ENCODE measurements at places on chromosomes 11 and 22.
A peak's percentile ranks its signal among the peaks of the same experiment; 100 is the strongest.

- no peak for DNase-seq
Measured at GRCh38 chr22:42270176-42270509, 310 bp downstream of the TCF20 start.

GRCh38 chr11:93249459-93250220, 51.8 kb upstream of the SLC36A4 start:
- no peak for DNase-seq

- DNase-seq = no peak
Measured at GRCh38 chr22:20298110-20298802, 21.6 kb downstream of the DGCR6L start.

DNA sequence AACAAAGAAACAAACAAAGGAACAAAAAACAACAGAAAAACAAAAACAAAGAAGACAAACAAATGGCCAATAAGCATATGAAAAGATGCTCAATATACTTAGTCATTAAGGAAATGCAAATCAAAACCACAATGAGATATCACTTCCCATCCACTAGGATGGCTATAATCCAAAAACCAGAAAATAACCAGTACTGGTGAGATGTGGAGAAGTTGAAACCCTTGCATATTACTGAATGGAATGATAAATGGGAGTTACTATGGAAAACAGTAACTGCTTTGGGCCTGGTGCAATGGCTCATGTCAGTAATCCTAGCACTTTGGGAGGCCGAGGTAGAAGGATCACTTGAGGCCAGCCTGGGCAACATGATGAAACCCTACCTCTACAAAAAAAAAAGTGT, 44.9 kb upstream of the RBFOX2 start:
- no peak for DNase-seq

GRCh38 chr11:14775897-14776296, 116.1 kb downstream of the CYP2R1 start:
- no peak for DNase-seq

DNA sequence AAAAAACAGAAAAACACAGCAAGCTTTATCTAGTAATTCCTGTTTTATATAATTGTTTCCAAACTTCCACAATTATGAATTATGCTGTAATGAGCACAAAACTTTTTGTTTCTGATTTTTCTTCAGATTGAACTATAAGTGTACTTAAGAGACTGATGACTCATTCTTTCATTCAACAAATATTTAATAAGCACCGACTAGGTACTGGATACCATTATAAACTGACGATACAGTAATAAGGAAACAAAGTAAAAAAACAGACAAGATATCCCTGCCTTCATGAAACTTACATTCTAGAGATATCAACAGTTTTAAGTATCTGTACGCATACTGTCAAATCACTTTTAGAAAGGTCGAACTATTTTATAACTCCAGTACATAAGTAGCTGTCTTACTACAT, 78.6 kb downstream of the ME3 start:
- DNase-seq = no peak

GRCh38 chr11:96105197-96105895, 181.4 kb upstream of the MTMR2 start:
- no peak for DNase-seq

DNA sequence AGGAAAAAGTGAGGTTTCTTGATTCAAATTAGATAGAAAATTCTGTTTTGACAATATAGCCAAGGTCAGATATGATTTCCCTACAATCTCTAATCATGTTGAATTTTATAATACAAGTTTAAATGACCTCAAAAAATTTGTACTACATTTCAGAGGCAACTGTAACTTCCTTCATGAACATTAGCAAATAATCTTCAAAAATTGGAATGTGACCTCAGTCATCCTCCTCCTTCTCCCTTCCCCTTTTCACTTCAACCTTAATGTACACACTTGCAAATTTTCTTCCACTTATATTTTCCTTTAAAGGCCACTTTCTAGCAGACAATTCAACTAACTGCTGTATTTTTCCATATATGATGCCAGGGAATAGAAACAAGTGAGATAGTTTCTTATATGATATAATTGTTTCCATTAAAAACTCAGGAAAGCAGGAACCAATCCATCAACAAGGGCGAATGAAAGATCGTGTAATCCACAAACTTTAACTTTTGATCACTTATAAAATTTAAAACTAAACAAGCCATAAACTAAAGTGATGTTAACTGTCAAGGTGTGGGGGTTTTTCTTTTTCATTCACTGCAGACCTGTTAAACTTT, 60.3 kb downstream of the MAML2 start:
- DNase-seq = no peak

GRCh38 chr22:49871482-49871881, 17.8 kb downstream of the ZBED4 start:
- no peak for DNase-seq

DNA sequence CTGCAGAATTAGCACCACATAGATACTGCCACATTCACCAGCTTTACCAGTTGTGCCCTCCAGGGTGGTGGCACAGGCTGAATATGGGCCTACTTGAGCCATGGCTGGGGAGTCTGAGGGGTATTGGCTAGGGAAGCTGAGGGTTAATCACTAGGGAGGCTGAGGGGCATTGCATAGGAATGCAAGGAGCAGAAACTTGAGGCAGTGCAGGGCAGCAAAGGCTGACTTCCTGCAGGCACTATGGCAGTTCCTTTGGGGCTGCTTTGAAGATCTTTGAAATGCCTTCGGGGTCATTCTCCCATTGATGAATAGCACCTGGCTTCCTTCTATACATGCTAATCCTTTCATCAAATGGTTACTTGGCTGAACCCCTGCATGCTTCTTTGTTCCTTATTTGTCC, 171.5 kb downstream of the RCN1 start:
- DNase-seq = no peak

GRCh38 chr11:43735961-43736360, 55.4 kb downstream of the HSD17B12 start:
- peak; percentile 43 for DNase-seq

GRCh38 chr11:34204396-34205279, 99.2 kb downstream of the NAT10 start:
- no peak for DNase-seq

DNA sequence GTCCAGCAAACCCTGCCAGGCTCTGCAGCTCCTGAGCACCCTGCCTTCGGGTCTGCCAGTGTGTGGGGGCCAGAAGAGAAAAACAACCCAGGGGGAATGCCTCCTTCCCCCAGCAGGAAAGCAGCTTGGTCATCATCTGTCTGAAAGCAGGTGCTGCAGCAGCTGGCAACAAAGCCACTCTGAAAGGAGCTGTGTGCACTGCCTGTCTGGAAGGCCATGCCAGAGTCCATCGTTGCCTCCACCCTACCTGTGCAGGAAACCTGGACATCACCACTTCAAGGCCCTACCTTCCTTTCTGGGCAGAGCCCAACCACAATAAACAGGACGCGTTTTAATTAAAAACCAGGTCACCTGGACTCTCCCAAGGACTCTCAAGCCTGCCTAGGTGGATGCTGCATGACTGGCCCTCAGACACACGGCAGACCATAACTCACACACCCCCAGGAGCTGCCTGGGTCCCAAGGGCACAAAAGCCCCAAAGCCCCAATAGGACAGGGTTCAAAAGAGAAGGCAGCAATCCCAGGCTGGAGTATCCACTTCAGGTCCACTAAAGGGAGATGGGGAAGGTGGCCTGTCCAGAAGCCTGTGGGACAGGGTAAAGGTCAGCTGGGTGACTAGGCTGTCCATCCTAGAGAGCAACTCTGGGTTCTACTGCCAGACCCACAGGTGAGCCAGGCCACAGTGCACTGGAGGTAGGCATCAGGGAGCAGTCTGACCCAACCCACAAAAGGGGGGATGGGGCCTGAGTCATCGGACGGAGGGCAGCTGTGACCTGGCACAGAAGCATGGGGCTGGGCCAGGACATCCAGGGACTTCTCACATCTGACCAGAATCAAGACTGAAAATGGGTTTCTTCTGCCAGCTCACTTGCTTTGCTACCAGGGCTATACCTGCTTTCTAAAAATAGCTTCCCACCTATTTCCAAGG, 6.1 kb downstream of the GNB1L start:
- no peak for DNase-seq

GRCh38 chr22:26781062-26781461, 123.7 kb downstream of the MIAT start:
- no peak for DNase-seq

GRCh38 chr11:60757231-60757800, 649 bp downstream of the MS4A15 start:
- no peak for DNase-seq

GRCh38 chr11:92978271-92979111, 9.0 kb downstream of the MTNR1B start:
- DNase-seq = no peak

- no peak for DNase-seq
Measured at GRCh38 chr11:117816151-117816741, 8.3 kb downstream of the FXYD2 start.
